ENCODE measurements at places on chromosomes 12 and 14. TPM values are rescaled to one million over a fixed set of nuclear protein-coding genes. Genes with fewer than 3 reads are reported as not detected.

RIPK3 gene
- total RNA-seq: 7.6 TPM

DNA sequence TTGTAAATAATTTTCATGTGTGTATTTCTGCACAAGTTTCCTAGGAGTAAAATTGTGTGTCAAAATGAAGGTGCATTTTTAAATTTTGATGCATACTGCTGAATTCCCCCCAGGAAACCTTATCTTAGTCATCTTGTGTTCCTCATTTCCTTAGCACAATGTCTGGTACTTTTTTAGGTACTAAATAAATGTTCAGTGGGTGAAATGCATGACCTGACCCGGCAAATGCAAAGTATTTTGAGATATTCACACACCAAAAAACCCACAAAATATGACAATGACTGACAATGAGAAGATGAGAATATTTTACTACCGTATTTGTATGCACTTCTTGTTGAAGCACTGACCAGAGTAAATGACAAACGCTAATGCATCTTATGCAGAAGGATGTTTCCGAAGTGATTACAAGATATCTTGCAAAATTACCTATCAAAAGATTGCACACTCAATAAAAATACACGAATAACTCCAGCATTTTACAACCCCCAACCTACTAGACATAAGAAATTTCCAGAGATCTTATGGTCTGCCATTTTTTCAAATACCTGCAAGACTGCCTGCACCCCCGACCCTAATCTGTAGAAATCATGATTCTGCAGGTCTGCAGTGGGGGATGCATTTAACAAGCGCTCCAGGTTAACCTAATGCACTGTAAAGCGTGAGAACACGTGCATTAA, 895 bp upstream of the PRKAB1 start:
- DNase-seq: no peak

MYF5 gene
- not detected for total RNA-seq

GRCh38 chr14:26761532-26761931, 163.7 kb upstream of the NOVA1 start:
- DNase-seq: no peak

DNA sequence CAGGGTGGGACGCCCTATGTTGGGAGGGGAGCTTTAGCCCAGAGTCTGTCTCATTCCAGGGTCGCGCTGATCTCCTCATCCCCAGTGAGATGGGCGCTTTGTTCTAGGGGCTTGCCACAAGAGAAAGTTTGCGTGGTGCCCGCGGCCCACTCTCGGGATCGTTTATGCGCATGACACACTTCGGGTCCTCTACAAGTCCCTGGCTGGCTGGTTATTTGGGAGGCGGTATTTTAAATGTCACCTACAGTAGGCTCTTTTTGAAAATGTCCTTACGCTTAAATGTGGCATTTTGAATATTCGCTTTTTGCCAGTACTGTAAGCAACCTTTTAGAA, 541 bp downstream of the GOLT1B start:
- DNase-seq: peak; percentile 7

RPL10L gene
- 7.8 TPM for total RNA-seq

DNA sequence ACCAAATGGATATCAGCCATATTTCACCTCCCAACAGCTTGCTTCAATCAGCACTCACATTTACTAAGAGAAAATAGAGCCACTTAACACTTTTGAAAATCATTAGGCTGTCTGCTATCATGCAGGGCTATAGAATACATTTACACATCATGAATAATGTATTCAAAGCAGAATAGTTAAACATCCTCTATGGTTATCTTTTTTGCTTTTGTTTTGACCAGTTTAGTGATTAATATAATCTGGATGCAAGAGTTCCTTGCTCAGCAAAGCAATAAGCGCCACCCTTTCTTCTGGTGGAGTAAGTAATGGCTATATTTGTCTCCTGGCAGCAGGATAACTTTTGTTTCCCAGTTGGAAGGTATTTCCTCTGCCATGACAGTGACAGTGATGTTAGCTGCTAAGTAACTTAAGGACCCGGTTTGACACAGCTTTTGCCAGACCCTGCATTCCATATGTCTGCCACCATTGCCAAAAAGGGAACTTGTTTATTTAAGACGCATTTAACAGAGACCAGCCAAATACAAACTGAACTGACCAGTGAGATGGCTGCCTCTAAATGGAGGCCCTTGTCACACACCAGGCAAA, 70.3 kb upstream of the NR2C1 start:
- no peak for DNase-seq

DNA sequence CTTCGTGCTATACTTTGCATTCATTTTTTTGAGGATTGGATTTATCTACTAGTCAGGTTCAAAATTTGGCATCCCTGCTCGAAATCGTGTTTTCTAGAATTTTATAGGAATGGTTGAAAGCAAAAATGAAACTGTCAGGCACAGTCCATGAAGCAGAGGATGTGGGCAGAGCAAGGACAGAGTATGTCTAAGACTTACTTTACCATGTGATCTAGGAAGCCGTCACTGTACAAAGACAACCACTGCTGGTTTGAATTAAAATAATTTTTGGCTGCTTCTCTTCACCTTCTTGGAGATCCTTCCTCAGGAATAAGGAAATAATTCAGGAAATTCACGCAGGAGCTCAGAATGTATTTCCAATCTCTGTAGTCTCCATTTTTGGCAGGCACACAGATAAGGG, 31.6 kb upstream of the SGPP1 start:
- DNase-seq: no peak

ISM2 gene
- total RNA-seq: 0.59 TPM

- DNase-seq: no peak
Measured at GRCh38 chr12:96503976-96504375, 14.6 kb downstream of the CFAP54 start.

GRCh38 chr12:131509701-131510100, 201.2 kb upstream of the SFSWAP start:
- DNase-seq: no peak

TCL1B gene
- total RNA-seq: not detected

- no peak for DNase-seq
Measured at GRCh38 chr12:105946493-105946901, 192.3 kb downstream of the NUAK1 start.

- DNase-seq: no peak
Measured at GRCh38 chr14:22336031-22336430, 253.0 kb downstream of the DAD1 start.

- DNase-seq: no peak
Measured at GRCh38 chr12:104420868-104421267, 35.9 kb upstream of the CHST11 start.

All from prostate gland (tissue), 2 donors.